ENCODE measurements at places on chromosomes 6 and 20.

GRCh38 chr6:55901765-55902270 lies 26.4 kb upstream of the BMP5 start:
- no peaks in the 10 kb centered on the region for H3K27me3 ChIP-seq
- no peaks in the 10 kb centered on the region for H3K36me3 ChIP-seq
- H3K4me3 ChIP-seq: no peak overlapping the region
- no peak overlapping the region for H3K27ac ChIP-seq
- no peak for DNase-seq

- no peaks in the 10 kb centered on the region for H3K27me3 ChIP-seq
- no peak overlapping the region for H3K27ac ChIP-seq
- no peak overlapping the region for H3K4me3 ChIP-seq
Observed at GRCh38 chr6:11214084-11214833, 18.2 kb downstream of the NEDD9 start.

- no peaks in the 10 kb centered on the region for H3K4me1 ChIP-seq
- no peak for DNase-seq
- H3K27me3 ChIP-seq: no peaks in the 10 kb centered on the region
- H3K27ac ChIP-seq: no peak overlapping the region
- H3K4me3 ChIP-seq: no peak overlapping the region
- peaks cover 5% of the 10 kb centered on the region for H3K36me3 ChIP-seq
Observed at GRCh38 chr20:38485041-38485440, 12.4 kb downstream of the RALGAPB start.

DNA sequence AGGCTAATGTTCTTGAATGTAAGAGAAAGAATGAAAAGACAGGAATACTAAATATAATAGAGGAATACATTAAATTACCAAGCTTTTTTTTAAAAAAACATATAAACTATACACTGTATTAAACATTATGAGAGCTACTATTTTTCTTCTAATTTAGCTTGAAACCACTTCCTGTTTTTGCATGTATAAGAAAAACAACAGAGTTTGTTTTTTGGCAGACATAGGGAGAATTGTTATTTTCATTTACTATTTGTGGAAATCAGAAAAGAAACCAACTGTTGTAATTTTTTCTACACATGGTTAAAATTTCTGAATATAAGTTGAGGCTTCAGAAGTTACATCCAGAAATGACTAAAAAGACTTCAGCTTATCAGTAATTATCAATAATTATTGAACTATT lies 991.8 kb upstream of the GJE1 start:
- H3K4me3 ChIP-seq: no peak overlapping the region
- no peak for DNase-seq
- H3K27ac ChIP-seq: no peak overlapping the region

GRCh38 chr20:16517946-16518783 lies 55.1 kb downstream of the KIF16B start:
- no peaks in the 10 kb centered on the region for H3K36me3 ChIP-seq
- no peaks in the 10 kb centered on the region for H3K4me1 ChIP-seq
- no peaks in the 10 kb centered on the region for H3K27me3 ChIP-seq
- no peak overlapping the region for H3K4me3 ChIP-seq

DNA sequence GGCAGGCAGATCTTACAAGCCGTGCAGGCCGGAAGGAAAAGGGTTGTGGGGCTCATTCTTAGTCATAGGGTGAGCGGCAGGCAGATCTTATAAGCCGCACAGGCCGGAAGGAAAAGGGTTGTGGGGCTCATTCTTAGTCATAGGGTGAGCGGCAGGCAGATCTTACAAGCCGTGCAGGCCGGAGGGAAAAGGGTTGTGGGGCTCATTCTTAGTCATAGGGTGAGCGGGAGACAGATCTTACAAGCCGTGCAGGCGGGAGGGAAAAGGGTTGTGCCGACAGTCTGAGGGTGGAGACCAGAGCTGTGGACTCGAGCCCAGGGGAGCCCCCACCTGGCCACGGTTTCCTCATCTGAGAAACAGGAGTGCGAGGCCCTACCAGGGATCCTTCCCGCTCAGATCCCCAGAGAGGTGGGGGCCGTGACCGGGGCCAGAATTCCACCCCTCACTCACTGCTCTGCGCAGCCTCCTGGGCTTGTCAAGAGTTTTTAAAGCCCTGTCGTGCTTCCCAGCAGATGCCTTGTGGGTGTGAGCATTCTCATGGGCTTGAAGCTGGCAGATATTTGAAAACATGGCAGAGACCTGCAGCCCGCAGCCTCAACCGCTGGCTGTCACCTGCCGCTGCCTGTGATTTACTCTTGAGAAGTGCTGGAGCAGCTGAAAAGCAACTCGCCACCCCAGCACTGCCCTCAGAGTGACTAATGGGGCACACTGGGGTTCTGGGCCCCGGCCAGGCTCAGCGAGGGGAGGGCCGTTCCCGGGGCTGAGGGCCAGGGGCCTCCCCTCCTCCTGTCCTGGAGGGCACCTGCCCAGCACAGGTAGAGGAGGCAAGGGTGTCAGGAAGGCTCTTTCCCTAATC lies 31.9 kb downstream of the NTSR1 start:
- H3K27ac ChIP-seq: no peak overlapping the region
- H3K27me3 ChIP-seq: no peaks in the 10 kb centered on the region
- no peak overlapping the region for H3K4me3 ChIP-seq

GRCh38 chr20:48453477-48454093 lies 374.2 kb downstream of the PREX1 start:
- no peaks in the 10 kb centered on the region for H3K36me3 ChIP-seq
- no peak overlapping the region for H3K27ac ChIP-seq
- no peaks in the 10 kb centered on the region for H3K27me3 ChIP-seq
- H3K4me3 ChIP-seq: no peak overlapping the region

DNA sequence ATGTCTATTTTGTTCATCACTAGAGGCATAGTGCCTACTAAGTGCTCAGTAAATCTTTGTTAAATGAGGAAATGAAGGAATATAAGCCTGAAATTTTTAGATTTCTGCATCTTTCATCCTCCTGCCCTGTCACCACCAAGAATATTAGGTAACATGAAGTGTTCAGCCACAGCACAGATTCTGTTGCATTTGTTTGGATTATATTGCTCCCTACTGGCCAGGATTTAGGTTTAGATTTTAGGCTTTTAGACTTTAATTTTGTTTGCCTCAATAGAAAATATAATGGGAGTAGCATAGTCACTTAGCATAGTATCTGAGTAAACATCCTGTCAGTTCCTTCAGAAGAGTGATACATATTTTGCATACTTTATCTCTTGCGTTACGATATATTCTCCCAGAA lies 14.2 kb downstream of the FARS2 start:
- H3K4me3 ChIP-seq: no peak overlapping the region
- no peak overlapping the region for H3K27ac ChIP-seq
- no peaks in the 10 kb centered on the region for H3K36me3 ChIP-seq
- no peaks in the 10 kb centered on the region for H3K4me1 ChIP-seq
- DNase-seq: no peak
- no peaks in the 10 kb centered on the region for H3K27me3 ChIP-seq

- H3K4me3 ChIP-seq: no peak overlapping the region
- no peaks in the 10 kb centered on the region for H3K27me3 ChIP-seq
- no peaks in the 10 kb centered on the region for H3K4me1 ChIP-seq
- peak; percentile 27 for DNase-seq
- no peak overlapping the region for H3K27ac ChIP-seq
Observed at GRCh38 chr6:29112135-29112534, 4.3 kb downstream of the OR2J3 start.

- no peaks in the 10 kb centered on the region for H3K36me3 ChIP-seq
- no peaks in the 10 kb centered on the region for H3K27me3 ChIP-seq
- H3K4me1 ChIP-seq: no peaks in the 10 kb centered on the region
- H3K4me3 ChIP-seq: no peak overlapping the region
Observed at GRCh38 chr6:36169023-36170007, 27.2 kb upstream of the BRPF3 start.

DNA sequence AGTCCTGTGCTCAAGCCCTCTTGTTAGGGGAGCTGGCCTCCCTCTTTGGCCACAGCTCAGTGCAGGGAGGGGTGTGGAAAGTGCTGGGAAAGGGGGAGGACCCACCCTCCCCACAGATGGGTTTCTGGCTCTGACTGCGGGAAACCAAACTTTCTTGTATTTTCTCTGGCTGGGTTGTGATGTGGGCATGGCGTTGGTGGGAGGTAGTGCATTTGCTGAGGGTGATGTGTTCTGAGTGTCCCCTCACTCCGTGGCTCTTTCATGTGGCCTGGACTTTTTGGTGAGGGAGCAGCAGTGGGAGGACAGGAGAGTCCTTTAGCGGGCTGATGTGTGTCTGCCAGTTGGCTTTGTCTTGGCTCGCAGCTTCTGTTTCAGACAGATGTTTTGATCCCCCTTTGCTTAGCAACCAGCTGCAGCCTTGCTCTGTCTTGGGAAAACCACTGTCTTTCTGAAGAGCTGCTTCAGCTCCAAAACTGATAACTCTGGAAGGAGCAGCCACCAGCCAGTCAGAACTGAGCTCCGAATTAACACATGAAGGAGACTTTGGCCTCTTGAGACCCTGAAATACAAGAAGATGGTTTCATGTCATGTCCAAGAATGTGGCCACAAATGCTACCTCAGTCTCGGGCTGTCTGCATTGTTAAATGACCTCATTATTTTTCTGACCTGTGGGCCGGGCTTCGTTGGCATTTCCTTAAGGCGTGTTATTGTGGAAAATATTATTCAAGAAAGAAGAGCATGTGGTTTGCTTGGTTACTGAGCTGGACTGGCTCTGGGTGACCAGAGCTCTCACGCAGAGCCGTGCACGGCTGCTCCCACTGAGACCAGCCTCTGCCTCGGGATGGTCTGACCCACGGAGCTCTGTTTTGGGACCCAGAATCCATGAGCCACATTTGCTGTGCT lies 21.5 kb downstream of the SYNJ2 start:
- H3K36me3 ChIP-seq: no peaks in the 10 kb centered on the region
- peaks cover 3% of the 10 kb centered on the region for H3K4me1 ChIP-seq
- peak; percentile 75 for DNase-seq
- H3K27ac ChIP-seq: no peak overlapping the region
- H3K27me3 ChIP-seq: no peaks in the 10 kb centered on the region

DNA sequence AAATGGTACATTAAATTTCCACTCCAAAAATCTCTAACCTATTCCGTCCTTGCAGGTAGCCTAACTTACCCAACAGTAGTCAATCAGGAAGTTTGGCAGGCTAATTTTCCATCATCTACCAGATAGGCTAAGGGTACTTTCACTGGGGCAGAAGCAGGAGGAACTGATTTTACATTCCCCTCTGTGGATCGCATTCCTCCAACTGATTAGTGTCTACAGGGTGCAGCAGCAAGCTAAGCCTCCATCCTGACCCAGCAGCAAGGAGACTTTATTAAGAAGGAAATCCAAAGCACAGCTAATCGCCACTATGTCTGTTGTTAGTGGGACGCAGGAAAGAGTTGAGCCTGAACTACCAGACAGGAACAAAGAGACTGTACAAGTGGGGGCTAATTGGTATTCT lies 143.2 kb upstream of the RUNX2 start:
- no peaks in the 10 kb centered on the region for H3K27me3 ChIP-seq
- no peak overlapping the region for H3K27ac ChIP-seq
- no peak overlapping the region for H3K4me3 ChIP-seq
- H3K36me3 ChIP-seq: no peaks in the 10 kb centered on the region
- peaks cover 4% of the 10 kb centered on the region for H3K4me1 ChIP-seq

GRCh38 chr20:5667705-5668528 lies 82.3 kb upstream of the SHLD1 start:
- no peaks in the 10 kb centered on the region for H3K27me3 ChIP-seq
- H3K4me3 ChIP-seq: no peak overlapping the region
- no peaks in the 10 kb centered on the region for H3K4me1 ChIP-seq
- H3K27ac ChIP-seq: no peak overlapping the region
- H3K36me3 ChIP-seq: no peaks in the 10 kb centered on the region

DNA sequence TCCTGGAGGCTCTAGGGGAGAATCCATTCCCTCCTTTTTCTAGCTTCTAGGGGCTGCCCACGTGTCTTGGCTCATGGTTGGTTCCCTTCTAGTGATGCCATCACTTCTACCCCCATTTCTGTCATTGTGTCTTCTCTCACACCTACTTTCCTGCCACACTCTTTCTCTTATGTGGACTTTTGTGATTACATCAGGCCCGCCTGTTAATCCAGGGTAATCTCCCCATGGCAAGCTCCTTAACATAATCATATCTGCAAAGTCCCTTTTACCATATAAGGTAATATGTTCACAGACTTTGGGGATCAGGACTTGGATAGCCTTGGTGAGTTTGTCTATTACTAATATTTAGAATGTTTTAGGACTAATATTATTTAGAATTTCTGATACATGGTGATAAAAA lies 111.9 kb downstream of the DNAH8 start:
- no peak overlapping the region for H3K4me3 ChIP-seq
- H3K27me3 ChIP-seq: no peaks in the 10 kb centered on the region
- no peak overlapping the region for H3K27ac ChIP-seq

DNA sequence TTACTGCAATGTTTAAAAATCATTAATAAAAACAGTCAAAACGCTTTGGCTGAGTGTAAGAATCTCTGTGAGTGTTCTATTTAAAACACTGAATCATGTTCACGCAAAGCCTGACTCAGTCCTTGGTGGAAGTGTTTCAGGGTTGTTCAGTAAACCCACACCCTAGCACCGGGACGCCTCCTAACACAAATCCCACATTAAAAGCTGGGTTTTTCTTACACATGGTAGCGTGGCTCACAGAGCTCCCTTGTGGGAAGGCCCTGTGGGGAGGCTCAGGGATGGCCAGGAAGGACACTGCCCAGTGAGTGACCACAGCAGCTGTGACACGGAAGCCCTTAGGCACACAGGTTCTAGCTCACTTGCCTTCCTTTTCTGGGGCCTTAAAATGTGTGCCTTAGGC lies 80.2 kb downstream of the GMPR start:
- no peak overlapping the region for H3K27ac ChIP-seq
- no peak overlapping the region for H3K4me3 ChIP-seq
- H3K27me3 ChIP-seq: no peaks in the 10 kb centered on the region
- H3K4me1 ChIP-seq: peaks cover 12% of the 10 kb centered on the region
- no peak for DNase-seq

DNA sequence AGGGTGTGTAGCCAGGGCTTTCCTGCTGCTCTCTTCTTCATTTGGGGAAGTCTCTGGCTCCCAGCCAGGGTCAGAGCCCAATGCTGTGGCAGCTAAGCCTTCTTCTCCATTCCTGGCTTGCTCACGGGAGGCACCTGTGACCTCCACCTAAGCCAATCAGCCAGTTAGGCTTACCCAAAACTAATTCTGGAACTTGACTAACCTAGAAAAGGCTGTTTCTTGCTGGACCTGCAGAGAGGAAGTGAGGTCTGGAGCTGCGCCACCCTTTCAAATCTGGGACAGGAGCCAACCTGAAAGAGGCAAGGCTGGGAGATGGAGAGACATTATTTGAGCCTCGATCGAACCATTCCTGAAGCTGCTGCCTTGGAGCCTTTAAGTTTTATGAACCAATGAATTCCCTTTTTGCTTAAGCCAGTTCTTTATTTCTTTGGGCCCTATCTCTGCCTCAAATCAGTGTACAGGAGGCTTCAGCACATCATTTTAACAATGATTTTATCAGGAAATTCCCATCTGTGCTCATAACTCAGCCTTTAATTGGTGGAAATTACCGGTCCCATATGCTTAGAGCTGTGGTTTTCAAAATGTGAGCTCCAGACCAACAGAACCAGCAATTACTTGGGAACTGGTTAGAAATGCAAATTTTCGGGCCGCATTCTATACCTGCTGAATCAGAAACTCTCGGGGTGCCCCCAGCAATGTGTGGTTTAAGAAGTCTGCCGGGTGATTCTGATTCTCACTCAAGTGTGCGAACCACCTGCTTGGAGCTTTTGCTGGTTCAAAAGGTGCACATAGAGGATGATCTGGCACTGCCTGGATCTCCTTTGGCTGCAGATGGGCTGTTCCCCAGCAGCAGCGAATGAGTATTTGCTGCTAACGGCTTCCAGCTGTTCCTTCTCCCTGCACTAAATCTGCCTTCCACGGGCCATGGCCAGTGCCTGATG lies 97.4 kb upstream of the RNF24 start:
- H3K4me1 ChIP-seq: no peaks in the 10 kb centered on the region
- H3K27ac ChIP-seq: no peak overlapping the region
- no peak for DNase-seq
- H3K4me3 ChIP-seq: no peak overlapping the region
- no peaks in the 10 kb centered on the region for H3K27me3 ChIP-seq

Data from mesendoderm (in vitro differentiated cells).